AG04450 (cell line): ENCODE measurements at places on chromosomes 11 and 22. TPM values are rescaled to one million over a fixed set of nuclear protein-coding genes. Genes with fewer than 3 reads are reported as not detected.
A peak's percentile ranks its signal among the peaks of the same experiment; 100 is the strongest.

DNA sequence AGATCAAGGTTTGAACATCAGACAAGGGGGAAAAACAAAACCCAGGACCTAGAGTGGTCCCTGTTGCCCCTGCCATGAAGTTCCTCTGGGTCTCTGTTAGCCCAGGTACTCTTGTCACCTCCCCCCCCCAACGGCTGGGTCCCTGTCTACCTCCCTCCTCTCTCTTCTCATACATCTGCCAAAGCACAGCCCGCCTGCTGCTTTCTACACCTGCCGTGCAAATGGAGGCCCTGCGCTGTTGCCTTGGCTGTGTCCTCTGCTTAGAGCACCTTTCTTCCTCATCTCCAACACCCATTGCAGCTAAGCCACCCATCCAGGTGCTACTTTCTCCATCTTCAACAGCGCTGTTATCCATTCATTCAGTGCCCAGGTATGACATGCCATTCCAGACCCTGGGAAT is 99.2 kb downstream of the TP53I11 start:
- DNase-seq = no peak

DNA sequence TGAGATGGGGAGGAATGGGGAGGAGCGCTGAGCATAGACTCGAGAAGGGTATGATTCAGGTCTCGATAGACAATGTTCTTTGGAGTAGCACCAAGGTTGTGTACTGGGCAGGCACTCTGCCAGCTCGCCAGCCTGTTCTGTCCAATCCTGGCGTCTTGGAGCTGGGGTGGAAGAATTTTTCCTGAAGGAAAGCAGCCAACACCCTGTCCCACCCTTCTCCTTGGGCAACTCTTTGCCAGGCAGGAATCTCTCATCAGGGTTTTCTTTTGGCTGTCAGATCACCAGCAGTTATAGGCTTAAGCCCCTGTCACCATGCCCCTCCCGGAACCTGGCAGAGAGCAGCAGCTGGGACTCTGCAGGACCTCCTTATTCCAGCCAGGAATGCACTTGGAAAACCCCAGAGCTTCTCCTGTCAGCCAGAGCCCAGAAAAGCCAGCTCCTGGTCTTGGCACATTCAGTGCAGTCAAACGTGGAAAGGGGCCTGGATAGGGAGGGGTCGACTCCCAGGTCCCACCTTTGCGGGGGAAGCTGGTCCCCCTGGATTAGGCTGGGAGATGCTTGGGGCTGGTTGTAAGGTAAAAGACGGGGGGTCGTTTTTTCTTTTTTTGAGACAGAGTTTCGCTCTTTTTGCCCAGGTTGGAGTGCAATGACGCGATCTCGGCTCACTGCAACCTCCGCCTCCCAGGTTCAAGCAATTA is 14.4 kb upstream of the SPTBN2 start:
- DNase-seq = no peak

DNA sequence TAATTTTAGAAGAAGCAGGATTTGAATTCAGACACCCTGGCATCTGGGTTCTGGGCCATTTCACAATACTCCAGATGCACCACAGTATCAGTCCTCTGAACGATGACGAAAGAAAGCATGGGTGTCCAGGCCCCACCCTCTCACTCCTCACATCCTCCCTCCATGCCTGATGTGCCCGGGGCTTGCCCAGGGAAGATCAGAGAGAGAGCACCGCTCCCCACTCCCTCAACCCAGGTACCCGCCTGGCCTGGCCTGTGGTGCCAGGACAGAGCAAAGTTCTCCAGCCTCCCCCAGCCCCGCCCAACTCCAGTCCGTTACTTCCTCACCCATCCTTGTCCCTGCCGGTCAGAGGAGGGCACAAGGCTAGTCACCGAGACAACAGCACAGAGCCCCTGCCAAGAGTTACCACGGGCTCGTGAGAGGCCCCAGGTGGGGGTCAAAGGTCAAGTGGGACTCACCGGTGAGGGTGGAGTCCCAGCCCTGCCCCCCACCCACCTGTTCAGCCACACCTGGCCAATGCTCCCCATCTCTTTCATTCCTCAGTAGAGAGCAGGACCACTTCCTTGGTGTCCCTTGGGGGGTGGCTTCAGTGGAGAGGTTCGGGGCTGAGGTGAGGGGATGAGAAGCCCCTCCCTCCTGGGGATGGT is 8.1 kb downstream of the BCL9L start:
- DNase-seq = no peak

OR52H1 gene
- polyA plus RNA-seq = 0.10 TPM in 1 of 2 replicates, not detected in the other

GRCh38 chr11:134266841-134267251 is 9.3 kb upstream of the GLB1L3 start:
- peak; percentile 47 for DNase-seq

PTGDR2 gene
- 0.84 and 0.92 TPM in 2 replicates for polyA plus RNA-seq

- DNase-seq = no peak
Measured at GRCh38 chr22:42310291-42311015, 40.0 kb upstream of the TCF20 start.

- DNase-seq = no peak
Measured at GRCh38 chr11:42620796-42621195, 691.0 kb upstream of the API5 start.

FXYD6 gene
- 19.8 and 21.4 TPM in 2 replicates for polyA plus RNA-seq

FREY1 gene
- polyA plus RNA-seq = 0.35 TPM in 1 of 2 replicates, not detected in the other

GRCh38 chr11:68066742-68067141 is 27.9 kb downstream of the TCIRG1 start:
- no peak for DNase-seq

- DNase-seq = no peak
Measured at GRCh38 chr11:69442807-69443137, 38.7 kb upstream of the LINC01488 start.
